SK-N-SH treated with all-trans-retinoic acid at 6 μM for 48 hours (cell line): ENCODE measurements at places on chromosomes 7 and 10.
A peak's percentile ranks its signal among the peaks of the same experiment; 100 is the strongest.

GRCh38 chr7:115805458-115805857 lies 225.1 kb downstream of the TFEC start:
- no peak for ATAC-seq

- ATAC-seq = no peak
Observed at GRCh38 chr10:116097239-116097784, 175.7 kb downstream of the GFRA1 start.

DNA sequence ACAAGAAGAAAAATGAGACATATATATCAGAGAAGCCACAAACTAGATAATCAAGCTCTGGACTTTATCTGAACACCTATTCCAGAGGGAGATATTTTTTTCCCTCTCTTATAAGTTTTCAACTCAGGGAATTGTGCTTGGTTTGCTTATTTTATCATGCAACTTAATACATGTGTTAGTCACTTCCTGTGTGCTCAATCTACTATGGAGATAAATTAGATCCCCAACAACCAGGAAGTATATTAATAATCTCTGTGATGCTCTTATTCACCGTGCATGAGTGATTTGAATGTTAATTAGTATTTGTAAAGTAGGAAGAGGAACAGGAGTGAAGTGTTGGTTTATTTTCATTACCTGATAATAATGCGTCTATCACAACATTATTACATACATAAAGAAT lies 38.8 kb upstream of the ZNF365 start:
- ATAC-seq = no peak

- ATAC-seq = no peak; the same call in 2 of the 3 replicates
Observed at GRCh38 chr7:131284702-131285419, 42.8 kb upstream of the MKLN1 start.

DNA sequence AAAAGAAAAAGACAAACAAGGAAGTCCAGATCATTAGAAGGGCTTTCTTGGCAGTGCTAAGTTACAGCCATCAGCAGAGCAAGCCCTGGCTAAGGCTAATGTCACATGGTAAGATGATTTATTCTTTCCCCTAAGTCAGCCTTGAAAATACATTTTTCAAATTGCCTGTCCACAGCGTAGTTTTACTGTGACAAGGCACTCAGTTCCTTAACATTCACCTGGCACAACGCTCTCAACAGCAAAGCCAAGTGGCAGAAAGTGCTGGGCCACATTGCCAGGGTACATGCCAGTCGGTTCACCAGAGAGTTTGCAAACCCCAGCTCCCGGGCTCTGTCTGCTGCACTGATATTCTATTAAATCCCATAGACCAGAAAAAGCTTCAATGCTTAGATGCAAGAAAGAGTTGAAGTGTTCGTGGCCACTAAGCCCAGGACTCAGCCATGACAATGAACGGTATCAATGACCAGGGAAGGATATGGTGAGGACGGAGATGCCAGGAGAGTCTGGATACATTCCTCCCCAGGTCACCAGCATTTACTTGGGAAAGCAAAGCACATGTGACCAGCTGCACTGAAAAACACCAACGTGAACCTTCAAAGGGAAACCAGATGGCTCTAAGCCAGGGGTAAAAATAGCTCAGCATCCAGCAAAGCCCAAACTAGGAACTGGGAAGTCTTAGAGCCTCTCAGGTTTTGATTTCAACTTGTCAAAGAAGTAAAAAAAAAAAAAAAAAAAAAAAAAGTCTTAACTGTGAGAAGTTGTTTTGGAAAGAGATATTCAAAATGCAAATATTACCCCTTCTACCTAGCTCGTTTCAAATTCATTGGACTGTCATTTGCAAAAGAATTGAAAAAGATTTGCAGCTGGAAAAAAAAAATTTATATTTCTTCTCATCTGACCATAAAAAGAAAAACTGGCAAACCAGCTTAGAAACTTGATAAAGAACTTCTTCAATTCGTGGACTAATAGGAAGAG lies 23.9 kb upstream of the MPP7 start:
- no peak for ATAC-seq

DNA sequence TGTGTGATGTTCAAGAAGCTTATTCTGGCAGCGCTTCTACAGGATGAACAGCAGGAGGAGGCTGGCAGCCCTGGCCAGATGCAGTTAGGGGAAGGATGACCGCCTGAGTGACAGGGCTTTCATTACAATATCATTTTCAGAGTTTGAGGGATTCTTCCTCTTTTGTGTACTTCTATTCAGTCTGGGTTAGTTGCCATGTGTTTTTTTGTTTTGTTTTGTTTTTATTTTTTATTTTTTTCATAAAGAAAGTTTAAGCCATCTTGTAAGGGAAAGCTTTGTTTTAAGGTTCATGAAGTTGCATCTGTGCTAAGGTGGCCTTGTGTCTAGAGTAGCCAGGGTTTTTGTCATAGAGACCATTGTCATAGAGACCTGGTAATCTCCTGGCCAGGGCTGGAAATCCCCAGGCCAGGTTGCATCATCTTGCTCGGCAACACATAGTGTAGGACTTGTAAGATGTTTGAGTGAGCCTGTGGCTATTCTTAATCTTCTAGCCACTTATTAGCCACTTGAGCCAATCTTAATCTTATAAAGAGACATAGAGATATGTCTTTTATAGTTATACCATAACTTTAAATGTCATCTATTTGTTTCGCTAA lies 230.5 kb upstream of the TMEM229A start:
- no peak for ATAC-seq

- ATAC-seq = no peak; the same call in 2 of the 3 replicates
Observed at GRCh38 chr7:22270371-22270770, 86.6 kb downstream of the RAPGEF5 start.

DNA sequence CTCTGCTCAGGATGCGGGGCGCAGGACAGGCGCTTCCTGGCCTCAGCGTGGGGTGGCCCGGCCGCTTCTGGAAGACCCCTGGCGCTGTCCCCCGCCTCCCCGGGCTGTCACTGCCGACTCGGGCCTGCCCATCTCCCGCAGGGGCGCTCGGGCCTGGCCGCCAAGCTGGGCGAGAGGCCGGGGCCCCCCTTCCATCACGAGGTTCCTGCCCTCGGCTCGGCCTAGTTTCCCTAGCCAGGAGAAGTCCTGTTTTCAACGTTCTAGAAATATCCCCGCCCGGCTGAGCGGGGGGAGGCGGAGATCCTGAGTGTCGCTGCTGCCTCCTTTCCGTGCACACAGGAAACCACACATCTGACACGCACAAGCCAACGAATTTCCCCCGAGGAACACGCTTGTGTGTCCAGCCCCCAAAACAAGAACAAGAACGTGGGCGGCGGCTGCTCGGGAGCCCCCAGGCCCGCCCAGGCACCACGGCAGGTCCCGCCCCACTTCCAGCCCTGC lies 33.7 kb downstream of the AP5Z1 start:
- ATAC-seq = no peak

DNA sequence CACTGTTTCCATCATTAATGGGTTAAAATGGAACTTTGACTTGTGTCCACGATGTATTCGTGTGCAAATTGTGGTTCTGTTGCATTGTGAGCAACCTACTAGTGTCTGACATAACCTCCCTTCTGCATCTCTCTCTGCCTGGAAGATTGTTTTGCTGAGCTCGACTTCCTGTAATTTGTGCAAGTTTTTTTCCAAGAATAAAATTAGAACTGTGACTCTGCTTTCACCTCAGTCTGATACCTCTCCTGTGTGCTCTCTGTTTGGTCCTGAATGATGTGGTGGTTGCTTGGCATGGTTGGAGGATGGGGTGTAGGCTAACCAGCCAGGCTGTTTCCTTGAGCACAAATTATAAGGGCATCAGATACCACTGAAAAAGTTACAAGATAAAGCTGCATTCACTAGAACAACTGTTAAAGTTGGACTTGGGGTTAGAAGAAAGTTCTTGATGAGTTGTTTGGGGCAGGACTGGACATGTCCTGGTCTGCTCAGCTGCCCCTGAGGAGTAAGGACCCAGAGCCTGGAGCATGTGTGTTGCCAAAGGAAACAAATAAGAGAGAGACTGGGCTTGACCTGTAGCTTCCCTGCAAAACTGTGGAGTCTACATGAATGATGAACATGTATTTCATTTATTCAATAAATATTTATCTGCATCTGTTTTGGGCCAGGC lies 1.9 kb upstream of the VOPP1 start:
- ATAC-seq = no peak; the same call in 2 of the 3 replicates

- ATAC-seq = peak; percentile 36
Observed at GRCh38 chr7:55019191-55019690, 424 bp downstream of the EGFR start.

DNA sequence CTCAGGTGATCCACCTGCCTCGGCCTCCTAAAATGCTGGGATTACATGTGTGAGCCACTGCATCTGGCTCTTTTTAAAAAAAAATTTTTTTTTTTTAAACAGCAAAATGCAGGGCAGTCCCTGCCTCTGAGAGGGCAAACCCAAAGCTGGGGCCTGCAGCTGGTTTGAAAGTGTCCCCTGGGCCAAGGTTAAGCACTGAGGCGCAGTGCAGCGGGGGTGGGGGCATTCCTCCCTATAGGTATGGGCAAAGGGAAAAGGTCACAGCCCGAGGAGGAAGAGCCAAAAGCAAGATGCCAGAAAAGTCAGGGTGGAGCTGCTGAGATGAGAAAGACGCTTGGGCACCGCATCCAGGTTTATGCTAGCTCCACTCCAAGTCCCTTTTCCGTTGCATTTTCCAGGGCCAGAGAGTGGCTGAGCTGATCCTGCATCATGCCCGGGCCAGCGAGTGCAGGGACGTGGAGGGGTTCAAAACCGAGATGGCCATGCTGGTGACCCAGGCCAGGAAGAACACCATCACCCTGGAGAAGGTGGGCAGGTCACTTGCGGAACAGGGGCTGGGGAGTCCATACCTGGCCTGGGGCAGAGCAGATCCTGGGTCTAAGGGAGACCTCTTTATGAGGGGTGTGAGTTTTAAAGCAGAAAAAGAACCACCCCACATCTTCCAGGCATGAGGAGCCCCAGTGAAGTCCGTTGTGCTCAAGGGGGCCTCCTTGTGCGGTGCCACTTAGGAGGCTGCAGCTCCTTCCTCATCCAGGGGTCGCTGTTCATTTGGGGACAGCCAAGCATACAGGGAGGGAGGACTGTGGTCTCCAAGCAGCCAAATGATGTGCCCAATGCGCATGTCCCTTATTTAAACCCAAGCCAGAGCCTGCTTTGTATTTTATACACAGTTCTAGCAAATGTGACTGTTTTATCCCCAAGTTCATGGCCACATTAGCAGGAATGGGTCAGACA lies 7.0 kb upstream of the NDUFB2 start:
- ATAC-seq = no peak

DNA sequence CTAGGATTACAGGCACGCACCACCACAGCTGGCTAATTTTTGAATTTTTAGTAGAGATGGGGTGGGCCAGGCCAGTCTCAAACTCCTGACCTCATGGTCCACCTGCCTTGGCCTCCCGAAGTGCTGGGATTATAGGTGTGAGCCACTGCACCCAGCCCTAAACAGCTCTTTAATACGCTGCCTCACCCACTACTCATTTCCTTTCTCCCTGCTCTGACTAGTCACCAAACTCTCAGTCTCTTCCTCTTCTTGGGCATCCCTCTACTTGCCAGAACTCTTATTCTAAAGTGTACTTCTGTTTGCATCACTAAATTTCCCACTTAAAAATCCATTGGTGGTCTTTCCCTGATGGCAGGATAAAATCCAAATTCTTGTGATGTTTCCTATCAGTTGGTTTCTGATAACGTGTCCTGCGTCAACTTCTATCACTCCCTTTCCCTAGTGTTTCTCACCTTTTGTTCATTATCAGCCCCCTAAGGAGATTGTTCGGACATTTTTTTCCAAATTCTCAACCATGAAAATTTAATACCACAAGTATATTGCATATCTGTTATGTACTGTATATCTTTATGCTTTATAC lies 124.7 kb downstream of the CUBN start:
- ATAC-seq = no peak

GRCh38 chr7:3497796-3498195 lies 196.7 kb downstream of the SDK1 start:
- no peak; the same call in 2 of the 3 replicates for ATAC-seq

GRCh38 chr7:44217223-44217714 lies 16.5 kb downstream of the YKT6 start:
- ATAC-seq = no peak

DNA sequence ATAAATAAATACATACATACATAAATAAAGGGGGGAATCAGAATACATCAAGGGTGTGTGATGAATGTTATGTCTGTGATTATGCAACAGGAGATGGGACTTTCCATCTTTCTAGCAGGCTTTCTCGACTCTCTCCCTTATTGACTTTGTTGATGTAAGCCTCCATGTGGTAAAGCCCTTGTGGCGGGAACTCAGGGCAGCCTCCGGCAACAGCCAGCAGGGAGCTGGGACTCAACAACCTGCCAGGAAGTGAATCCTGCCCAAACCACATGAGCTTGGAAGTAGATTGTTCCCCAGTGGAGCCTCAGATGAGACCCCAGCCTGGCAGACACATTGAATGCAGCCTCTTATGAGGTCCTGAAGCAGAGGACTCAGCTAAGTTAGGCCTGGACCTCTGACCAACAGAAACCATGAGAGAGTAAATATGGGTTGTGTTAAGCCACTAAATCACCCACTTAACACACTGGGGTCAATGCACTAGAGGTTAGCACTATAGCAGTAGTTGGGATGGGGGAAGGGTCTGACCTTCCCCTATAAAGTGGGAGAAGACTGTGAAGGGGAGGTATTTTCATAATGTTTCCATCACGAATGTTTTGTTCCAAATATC lies 104.0 kb downstream of the JCAD start:
- ATAC-seq = no peak

DNA sequence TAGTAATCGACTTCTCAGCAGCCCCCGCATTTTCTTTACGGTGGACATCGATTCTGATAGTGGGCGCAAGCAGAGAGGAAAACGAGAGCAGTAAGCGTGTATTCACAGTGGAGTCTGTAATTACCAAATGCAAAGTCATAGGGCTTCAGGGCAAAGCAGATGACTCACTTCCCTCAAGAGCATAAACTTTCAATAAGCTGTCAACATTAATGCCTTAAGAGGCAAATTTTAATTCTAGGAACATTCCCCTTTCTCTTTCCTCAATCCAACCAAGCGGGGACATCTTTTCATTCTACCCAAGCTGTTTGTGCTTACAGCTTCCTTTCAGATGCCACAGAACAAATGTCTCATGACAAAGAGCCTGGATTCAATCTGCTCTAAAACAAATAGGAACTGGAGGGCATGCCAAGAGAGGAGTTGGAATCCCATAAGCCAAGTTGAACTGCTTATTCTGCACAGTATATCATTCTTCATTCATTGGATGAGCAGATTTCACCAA lies 48.6 kb downstream of the MALSU1 start:
- peak; percentile 88 for ATAC-seq

DNA sequence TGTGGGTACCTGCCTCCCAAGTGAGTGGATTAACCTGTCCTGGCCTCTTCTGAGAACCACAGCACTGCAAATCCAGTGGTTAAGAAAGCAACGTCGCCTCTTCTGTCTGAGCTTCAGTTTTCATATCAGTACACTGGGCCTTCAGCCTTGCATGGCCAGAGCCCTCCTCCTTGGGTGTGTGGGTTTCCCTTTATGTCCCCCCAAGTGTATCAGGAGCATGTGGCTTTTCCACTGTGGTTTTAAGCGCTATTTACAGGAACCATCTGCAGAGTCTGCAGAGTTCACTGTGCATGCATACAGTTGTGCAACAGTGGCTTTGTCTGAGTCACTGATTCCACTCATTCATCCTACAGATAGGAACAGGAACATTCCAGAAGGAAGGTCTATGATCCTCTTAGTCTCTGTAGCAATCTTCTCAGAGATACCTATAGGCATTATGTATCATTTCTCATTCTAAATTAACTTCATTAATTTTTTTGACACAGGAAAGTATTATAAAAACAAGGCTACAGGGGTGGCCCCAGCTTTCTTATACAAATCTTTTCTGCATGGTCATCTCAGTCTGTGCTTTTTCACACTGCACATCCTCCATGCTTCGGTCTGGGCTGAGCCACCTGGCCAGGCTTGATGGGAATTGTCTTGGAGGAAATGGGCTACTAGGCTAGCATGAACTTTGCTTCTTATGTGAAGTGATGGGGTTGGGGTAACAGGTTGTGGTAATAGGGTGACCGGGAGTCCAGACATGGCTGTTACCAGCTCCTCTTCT lies 17.1 kb downstream of the MBL2 start:
- ATAC-seq = no peak

GRCh38 chr10:43667761-43668386 lies 19.2 kb upstream of the ZNF32 start:
- ATAC-seq = no peak
